SJSA1 (cell line): ENCODE measurements at places on chromosomes 12 and 14.

GRCh38 chr14:99507860-99508640, 26.8 kb downstream of the CCNK start:
- DNase-seq = no peak

- no peak for DNase-seq
Measured at GRCh38 chr12:117322428-117322827, 39.0 kb downstream of the NOS1 start.

- DNase-seq = no peak
Measured at GRCh38 chr12:116182359-116183063, 95.0 kb downstream of the MED13L start.

DNA sequence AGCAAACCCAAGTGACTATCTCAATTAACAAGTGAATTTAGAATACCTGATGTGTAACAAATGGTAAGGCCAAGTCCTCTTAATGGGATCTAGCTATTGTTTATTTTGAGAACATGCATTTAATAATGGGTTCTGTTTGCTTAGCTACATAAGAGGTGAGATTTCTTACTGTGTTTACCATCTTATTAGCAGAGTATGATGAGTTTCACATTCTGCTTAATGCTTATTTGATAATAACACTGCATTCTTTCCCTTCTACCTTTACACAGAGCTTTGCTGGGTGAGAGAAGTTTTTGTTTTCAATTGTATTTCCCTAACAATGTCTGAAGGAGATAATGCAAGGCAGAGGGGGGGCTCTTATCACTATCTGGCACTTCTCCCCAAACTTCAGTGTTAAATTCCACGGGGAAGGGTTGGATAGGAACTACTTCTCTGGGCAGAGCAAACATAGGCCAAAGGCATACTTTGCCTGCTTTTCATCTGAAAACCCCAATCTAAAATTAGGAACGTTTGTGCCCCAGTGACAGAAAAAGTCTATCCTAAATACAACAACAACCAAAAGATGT, 129.0 kb upstream of the ATXN7L3B start:
- no peak for DNase-seq

DNA sequence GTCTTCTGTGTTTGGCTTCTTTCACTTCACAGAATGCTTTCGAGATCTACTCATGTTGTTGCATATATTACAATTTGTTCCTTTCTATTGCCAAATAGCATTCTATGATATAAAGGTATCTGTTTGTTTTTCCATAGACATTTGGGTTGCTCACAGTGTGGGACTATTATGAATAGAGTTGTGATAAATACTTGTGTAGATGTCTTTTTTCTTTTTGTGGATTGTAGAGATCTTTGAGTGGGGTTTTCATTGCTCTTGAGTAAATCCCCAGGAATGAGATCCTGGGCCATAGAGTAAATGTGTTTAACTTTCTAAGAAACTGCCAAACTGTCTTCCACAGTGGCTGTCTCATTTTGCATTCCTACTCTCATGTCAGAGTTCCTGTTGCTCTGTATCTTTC, 24.9 kb upstream of the CEBPE start:
- DNase-seq = no peak

DNA sequence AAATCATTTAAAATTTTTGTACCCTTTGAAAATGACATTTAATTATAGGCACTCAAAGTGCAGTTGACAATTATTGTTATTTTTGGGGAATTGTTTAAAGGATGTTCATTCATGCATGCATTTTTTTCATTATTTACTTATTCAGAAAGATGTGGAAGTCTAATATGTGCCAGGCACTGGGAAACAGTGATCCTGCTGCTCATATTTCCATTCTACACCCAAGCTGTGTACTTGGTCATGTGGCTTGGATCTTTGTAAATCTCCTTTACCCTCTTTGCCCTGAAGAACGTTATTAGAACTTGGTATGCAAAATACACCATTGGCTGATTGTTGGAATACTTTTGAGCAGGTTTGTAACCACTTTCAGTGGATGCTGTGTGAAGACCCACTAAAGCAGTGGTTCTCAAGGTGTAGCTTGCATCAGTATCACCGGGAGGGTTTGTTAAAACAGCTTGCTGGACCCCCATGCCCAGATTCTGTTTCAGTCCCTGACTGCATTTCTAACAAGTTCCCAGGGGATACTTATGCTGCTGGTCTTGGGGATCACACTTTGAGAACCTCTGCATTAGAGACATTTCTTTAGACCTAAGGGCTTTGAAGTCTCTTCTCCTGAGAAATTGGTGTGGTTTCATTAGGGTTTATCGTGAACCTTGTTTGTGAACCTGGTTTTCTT, 47.5 kb downstream of the PRKCH start:
- no peak for DNase-seq

GRCh38 chr14:67265131-67265530, 23.9 kb downstream of the PALS1 start:
- peak; percentile 48 for DNase-seq

- no peak for DNase-seq
Measured at GRCh38 chr12:80901661-80902060, 36.1 kb downstream of the LIN7A start.

DNA sequence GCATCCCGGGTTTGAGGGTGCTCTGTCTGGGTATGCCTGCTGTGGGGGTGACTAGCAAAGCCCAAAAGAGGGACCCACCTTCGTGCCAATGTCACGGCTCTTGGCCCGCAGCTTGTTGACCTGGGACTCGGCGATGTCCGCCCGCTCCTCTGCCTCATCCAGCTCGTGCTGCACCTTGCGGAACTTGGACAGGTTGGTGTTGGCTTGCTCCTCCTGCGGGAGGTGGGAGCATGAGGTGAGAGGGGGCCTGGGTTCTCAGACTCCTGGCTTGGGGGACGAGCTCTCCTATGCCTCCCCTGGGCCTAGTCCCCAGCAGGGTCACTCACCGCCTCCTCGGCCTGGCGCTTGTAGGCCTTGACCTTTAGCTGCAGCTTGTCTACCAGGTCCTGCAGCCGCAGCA, 5.6 kb upstream of the MYH6 start:
- no peak for DNase-seq

- peak; percentile 79 for DNase-seq
Measured at GRCh38 chr12:67358781-67359338, 89.7 kb downstream of the CAND1 start.

DNA sequence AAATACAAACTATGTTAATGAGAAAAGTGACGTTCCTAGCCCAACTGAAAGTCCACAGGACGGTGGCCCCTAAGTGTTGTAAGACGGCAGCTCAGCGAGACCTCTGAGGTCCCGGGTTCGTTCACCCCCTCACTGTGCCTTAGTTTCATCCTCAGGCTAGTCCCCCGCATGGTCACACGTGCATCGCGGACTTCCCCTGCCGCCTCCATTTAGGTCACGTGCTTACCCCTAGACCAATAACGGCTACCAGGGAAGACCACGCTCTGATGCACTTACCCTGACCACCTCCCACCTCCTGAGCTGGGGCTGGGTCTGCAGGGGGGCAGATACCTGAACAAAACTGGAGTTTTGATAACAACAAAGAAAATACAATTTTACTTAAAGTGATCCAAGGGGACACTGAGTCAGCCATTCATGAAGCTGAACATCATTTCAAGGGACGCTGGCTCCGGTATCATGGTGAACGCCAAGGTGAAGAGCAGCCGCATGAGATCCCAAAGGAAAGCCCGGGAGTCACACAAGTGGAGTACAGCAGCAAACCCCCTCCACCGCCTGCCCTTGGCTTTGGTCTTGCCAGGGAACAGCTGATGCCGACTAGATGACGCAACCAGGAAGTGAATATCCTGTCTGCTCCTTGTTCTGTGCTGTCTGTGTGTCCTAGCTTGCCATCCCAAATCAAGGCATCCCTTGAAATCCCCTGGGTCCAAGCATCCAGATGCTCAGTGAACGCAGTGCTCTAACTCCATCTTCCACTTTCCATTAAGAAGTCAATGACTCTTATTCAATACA, 274.1 kb downstream of the PCNX1 start:
- DNase-seq = no peak

DNA sequence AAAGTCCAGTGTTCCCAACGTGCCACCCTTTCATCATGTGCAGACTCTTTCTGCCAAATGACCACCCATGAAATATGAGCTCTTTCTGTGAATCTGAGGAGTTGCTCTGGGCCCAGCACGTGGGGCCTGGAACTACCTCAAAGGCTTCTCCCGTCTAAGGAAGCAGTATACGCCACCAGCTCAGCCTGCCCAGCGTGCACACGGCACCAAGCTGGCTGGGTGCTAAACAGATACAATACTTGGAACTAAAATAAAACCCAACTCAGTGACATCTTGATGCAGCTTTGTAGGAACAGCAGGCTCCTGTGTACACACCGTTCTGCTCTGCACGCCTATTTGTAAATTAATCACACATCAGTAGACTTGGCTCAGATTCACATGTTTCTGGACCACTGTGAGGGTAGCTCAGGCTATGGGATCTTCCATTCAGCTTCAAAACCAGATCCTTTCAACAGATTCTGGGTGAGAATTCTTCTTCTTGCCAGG, 74.8 kb downstream of the ARL6IP4 start:
- DNase-seq = no peak

GRCh38 chr12:123056053-123056452, 75.6 kb downstream of the ARL6IP4 start:
- no peak for DNase-seq

- no peak for DNase-seq
Measured at GRCh38 chr14:64387232-64387781, 846 bp upstream of the MTHFD1 start.

DNA sequence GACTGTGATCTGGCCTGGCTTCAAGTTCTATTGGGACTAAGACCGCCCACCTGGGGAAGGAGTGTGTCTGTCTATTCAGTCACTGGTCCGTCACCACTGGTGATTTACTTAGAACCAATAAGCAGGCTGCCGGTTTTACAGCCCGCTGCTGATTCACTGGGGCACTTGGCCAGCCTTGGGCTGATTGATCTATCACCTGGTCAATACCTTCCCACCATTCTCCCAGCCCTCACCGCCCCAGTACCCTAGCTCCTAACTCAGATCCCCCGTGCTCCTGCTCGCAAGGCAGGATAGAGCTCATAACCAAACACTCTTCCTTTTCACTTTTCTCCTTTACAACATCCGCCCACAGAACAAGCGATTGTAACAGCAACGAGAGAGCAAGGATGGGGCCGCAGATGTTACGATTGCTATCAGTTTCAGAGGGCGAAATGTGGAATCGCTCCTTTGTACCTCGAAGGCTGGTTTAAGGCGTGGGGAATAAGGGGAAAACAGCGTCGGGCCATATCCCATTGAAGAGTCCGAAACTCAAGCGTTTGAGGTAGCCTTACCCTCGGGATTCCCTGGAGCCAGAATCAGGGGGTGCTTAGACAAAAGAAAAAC, 672 bp downstream of the RDH11 start:
- DNase-seq = peak; percentile 53

DNA sequence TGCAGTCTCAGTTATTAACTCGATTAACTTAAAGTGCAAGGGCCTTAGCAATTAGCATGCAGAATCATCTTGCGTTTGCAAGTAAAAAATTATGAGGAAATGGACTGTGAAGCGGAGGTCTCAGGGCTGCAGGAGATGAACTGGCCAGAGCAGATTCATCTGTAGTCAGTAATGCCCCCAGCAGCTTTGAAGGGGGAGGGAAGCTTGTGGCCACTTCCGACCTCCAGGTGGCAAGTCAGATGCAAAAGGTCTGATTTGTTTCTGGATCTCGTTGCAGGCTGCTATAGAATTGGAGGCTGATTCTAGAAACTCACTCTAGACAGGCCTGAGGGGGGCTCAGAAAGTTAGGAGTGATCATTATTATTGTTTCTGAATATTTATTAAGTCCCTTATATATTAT, 107.4 kb upstream of the RGS6 start:
- DNase-seq = no peak

DNA sequence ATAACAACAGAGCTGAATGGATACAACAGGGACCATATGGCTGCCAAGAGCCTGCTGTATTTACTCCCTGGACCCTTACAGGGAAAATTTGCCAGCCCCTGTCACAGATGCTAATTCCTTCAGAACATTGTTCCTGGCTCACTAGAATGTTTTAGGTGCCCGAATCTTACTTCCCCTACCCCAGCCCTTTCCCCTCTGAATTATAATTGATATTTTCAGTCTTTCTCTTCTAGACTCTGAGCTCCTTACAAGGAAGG, 235.3 kb downstream of the KSR2 start:
- DNase-seq = no peak

DNA sequence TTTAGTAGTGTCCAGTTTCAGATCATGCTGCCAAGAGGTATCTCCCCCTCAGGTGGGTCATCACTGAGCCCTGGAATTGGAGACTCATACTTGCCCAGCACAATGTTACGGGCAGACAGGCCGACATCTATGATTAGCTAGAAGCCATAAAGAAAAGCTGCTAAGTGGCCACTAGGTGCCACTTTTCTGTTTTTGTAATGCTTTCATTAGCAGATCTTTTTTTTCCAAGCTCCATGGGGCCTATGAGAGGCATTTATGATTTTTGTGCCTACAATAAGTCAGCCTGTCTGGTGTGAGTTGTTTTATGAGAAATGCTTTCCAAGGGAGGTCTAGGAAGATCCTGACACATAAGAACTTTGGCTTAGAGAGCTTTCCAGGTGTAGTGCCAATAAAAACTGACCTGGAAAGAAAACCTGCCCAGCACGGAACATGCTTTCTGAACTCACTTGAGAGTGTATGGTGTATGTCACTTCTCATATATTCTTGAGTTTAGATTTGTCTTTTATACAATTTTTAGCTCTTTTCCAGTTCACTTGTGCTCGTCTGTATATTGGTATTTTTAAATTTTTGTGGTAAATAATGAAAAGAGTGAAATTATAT, 21.8 kb upstream of the SMCO2 start:
- no peak for DNase-seq

DNA sequence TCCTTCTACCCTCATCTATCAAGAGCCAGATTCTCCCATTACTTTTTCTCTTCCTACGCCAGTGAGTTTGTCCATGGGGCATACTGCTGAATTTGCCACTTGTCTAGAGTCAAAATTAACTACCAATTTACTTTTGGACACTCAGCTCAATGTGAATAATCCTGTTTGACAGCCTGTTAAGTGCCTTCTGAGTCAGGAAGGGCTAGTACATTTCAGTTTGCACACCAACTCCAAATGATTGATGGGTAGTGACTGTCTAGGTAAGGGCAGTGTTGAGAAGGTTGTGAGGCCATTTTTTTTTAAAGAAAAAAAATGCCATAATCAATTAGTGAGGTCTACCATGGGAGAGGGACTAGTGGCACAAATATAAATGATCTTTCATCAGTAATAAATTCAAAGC, 21.8 kb upstream of the TRIM9 start:
- DNase-seq = no peak

GRCh38 chr14:23376482-23377197, at the start of gene CMTM5:
CMTM5 (plus strand) TSS chr14:23377046; CDS start chr14:23377252, 206 bp downstream.
- DNase-seq = no peak

GRCh38 chr12:63093711-63094110, 57.3 kb downstream of the AVPR1A start:
- DNase-seq = no peak

- DNase-seq = no peak
Measured at GRCh38 chr12:53538209-53538689, 31.0 kb upstream of the NPFF start.

DNA sequence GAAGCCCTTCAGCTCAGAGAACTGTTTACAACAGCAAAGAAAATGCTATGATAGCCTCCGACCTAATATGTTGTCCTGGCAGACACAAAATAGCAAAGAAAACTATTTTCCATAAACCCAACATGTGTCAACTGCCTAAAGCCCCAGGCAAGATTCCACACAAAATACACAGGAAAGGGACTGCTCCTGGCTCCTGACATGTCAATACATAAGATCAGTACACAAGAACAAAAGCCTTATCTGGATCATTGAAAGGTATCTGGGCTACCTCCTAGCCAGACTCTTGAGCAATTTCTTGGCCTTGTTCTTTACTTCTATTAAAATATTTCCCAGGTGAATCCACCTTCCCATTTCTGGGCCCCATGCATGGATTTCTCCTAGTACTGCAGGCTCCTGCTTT, 242.3 kb upstream of the GRIP1 start:
- DNase-seq = no peak
